CD4-positive, alpha-beta T cell treated with Interleukin-6 for 4 hours (primary cell): ENCODE measurements at places on chromosomes 7 and 10.

GRCh38 chr10:94344522-94345122, 18.1 kb downstream of the NOC3L start:
- DNase-seq, result no peak

- no peak for DNase-seq
Observed at GRCh38 chr7:124781907-124782734, 16.5 kb upstream of the GPR37 start.

DNA sequence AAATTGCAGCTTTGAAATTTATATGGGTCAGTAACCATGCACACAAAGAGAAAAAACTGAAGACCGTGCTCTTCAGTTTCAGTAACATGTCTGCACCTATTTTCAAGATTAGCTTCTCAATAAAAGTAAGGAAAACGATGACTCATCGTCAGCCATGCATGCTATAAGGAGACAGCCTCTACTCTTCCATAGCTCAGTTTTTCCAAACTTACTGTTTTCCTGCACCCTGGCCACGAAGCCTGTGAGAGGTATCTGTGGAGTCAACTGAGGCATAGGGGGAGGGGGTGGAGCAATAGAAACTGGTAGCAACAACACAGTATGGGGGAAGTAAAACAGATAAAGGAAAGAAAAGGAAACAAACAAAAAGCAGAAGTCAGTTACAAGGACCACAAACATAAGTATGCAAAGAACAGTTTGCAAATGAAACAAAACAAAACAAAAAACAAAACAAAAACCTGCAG, 58.0 kb downstream of the PDSS1 start:
- no peak for DNase-seq

- no peak for DNase-seq
Observed at GRCh38 chr7:81816312-81816711, 46.5 kb upstream of the HGF start.

- no peak for DNase-seq
Observed at GRCh38 chr10:44417761-44418160, 32.9 kb upstream of the CXCL12 start.

GRCh38 chr7:130297628-130298543, 4.9 kb downstream of the CPA4 start:
- DNase-seq, result no peak

DNA sequence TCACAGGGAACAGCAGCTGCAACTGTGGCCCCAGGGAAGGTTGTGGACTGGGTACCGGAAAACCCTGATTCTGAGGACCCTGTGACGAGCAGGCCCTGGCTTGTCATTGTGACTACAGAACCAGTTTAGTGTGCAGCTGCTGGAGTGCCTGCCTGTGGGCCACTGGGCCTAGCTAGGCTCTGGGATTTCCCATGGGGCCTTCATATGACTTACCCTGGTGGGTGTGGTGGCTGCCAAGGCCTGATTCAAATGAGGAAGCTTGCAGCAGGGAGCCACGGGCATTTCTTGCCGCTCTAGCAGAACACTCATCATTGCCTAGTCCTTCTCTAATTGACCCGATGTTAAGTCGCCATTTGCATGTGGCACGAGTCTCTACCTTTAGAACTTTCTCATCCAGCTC, 14.7 kb upstream of the CAMK2G start:
- no peak for DNase-seq

DNA sequence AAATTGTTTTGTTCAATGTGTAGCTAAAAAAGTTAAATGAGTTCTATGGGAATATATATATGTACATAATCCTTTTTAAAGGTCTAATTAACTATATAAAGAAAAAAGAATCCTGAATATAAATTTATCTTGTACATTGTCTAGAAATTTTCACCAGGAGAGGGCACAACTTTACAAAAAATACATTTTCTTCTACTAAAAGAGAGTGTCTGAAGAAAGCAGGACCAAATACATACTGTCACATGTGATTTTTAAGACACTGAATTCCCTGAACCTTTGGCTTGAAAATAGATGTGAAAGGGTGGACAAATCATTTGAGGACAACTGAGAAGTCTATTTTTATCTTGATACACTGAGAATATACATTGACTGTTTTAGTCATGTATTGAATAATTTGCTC, 204.3 kb downstream of the DGKB start:
- DNase-seq, result no peak

DNA sequence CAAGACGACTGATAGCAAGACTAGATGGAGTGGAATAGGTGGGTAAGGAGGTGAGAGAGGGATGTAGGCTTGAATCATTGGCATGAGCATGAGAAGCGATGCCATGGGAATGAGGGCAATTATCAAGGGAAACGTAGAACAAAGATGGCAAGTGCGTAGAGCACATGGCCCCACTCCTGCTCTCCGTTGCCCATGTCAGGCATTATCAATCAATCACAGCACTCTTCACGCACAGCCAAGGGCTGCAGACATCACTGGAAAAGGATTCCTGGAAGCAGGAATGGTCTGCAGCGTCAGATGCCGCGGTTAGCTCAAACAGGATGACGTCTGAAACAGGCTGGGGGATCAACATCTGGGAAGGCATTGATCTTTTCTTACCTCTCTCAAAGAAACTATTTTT, 25.6 kb upstream of the GALNTL5 start:
- no peak for DNase-seq

DNA sequence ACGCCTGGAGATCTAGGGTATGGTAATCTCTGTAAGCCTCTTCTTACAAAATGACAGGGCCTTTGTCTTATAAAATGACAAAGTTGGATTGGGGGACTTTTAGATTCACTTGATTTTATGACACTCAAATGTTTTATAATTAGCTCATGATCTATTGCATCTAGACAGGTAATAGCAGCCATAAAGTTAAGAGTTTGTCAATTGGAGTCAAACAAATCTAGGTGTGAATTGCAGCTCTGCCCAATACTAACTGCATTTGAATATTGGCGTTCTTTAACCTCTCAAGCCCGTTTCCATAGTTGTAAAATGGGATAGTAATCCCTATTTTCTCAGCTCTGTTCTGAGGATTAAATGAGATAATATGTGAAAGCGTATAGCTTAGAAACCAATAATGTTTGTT, 14.1 kb upstream of the MRC1 start:
- no peak for DNase-seq

DNA sequence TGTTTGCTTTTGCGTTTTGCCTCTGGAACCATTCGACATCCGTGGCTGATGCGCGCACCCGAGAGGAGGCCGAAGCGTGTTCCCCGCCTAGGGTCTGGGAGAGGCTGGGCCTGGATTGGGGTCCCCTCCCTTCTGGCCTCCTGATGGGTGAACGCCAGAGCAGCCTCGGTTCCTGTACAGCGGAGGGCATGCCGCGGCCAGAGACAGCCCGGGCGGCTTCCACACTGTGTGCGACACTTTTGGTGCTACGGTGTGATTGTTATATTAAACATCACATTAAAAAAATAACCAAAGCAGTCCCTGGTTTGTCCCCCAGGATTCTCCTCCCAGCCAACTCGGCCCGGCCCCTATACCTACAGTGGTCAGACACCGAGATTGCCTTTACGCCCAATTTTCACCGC, 3.7 kb upstream of the HOXA7 start:
- DNase-seq, result peak; percentile 34

- DNase-seq, result no peak
Observed at GRCh38 chr10:124267911-124268549, 150.7 kb downstream of the OAT start.

- no peak for DNase-seq
Observed at GRCh38 chr10:35794703-35795102, 152.6 kb upstream of the FZD8 start.

DNA sequence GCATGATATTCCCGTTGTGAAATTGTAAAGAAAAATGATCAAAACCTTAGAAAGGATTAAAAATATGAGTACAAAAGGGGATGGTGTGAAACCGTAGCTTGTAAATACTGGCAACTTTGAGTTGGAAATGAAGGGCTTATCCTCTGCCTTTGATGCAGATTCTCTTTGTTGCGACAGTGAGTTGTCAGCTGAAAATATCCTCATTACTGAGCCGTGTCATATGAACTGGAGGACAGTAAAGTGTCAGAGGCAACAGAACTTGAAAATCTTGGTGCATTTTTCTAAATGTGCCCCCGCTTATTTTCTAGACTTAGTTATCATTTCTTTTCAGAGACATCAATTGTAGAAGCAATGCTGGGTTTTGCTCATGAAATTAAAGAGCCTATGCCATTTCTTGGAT, 170.5 kb upstream of the NPS start:
- DNase-seq, result no peak

- DNase-seq, result no peak
Observed at GRCh38 chr10:89119651-89120050, 87.5 kb downstream of the CH25H start.

- no peak for DNase-seq
Observed at GRCh38 chr10:86193841-86194240, 172.8 kb downstream of the GRID1 start.

DNA sequence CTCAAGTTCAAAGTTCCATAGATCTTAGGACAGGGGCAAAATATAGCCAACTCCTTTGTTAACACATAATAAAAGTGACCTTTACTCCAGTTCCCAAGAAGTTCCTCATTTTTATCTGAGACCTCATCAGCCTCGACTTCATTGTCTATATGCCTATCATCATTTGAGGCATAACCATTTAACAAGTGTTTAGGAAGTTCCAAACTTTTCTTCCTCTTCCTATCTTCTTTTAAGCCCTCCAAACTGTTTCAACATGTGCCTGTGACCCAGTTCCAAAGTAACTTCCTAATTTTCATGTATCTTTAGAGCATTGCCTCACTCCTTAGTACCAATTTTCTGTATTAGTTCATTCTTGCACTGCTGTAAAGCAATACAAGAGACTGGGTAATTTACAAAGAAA, 569.1 kb downstream of the ANKRD7 start:
- DNase-seq, result no peak

- DNase-seq, result no peak
Observed at GRCh38 chr7:141039376-141039775, 24.6 kb upstream of the MRPS33 start.

GRCh38 chr10:101061624-101062231, at the start of gene KAZALD1:
Gene KAZALD1 (plus strand): TSS chr10:101061989. CDS start chr10:101062593, 604 bp downstream.
- no peak for DNase-seq

DNA sequence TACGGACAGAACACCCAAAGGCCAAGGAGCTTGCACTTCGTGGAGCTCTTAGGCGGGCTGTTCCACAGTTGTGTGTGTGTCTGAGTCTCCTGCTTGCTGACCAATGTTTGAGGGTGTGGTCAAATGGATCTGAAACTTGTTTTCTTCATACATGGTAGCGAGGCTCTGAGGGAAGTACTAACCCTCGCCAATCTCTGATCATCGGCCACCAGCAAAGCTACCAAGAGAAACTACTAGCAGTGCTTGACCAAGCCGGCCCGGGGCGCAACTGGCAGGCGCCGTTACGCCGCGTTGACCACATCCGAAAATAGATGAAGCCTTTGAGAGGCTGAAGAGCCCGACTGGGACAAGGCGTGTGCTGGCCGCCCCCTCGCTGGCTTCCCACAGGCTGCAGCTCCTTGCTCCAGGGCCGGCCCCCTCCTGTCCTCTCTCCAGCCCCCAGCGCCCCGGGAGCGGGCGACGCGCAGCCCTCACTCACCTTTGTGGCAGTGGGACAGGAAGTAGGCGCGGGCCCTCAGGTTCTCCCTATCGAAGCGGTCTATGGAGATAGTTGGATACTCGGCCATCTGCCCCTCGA, 384 bp downstream of the DCLRE1C start:
- DNase-seq, result no peak

DNA sequence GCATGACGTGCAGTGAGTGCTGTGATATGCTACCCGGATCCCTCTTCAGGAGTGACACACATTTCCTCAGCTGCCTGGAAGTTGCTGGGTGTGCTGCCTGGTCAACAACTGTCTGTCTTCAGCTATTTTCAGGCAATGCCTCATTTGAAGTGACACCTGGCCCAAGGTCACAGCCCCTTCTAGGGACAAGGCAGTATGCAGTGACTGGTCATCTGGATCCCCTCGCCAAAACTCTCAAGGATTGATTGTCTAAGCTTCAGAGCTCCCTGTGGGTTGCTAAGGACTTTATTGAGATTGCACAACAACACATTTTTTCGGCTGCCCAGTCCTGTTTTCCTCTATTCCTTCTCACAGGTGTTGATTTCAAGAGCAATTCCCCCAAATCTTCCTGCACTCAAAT, 108.8 kb downstream of the GNAI1 start:
- no peak for DNase-seq

DNA sequence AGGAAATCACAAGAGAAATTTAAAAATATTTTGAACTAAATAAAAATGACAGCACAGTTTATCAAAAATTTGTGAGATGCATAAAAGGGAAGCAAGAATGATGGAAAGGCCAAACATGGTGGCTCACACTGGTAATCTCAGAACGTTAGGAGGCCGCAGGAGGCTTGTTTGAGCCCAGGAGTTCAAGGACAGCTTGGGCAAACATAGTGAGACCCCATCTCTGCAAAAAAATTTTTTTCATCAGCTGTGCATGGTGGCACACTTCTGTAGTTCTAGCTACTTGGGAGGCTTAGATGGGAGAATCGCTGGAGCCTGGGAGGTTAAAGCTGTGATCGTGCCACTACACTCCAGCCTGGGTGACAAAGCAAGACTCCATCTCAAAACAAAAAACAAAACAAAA, 54.5 kb upstream of the PTPRN2 start:
- DNase-seq, result no peak

DNA sequence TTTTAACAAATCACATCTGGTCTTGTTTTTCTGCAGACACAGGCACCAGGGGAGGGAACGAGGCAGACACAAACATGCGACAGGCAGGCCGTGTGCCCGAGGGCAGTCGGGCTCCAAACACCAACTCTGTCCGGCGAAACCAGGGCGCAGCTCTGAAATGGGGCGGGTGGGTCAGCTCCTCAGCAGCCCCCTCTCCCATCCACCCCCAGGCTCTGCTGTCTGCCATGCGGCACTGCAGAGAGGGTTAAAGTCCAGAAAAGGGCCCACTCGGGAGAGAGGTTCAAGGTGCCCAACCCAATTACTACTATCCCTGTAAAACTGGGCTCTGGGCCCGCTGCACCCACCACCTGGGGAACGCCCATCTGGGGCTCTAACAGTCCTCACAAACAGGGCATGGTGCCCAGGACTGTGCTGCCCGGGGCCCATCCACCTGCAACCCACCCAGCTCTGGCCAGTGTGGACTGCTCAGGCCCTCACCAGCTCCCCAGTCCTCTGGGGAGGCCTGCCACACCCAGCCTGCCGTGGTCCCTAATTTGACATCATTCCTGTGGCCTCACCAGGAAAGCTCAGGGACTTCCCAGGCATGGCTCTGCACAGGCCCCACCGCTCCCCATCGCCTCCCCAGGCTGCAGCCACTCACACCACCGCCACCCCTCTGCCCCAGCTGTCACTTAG, 18.7 kb downstream of the YKT6 start:
- DNase-seq, result no peak

- DNase-seq, result no peak
Observed at GRCh38 chr10:66737241-66737640, 188.6 kb upstream of the LRRTM3 start.

GRCh38 chr10:125340903-125341302, 180.5 kb upstream of the CTBP2 start:
- DNase-seq, result no peak

DNA sequence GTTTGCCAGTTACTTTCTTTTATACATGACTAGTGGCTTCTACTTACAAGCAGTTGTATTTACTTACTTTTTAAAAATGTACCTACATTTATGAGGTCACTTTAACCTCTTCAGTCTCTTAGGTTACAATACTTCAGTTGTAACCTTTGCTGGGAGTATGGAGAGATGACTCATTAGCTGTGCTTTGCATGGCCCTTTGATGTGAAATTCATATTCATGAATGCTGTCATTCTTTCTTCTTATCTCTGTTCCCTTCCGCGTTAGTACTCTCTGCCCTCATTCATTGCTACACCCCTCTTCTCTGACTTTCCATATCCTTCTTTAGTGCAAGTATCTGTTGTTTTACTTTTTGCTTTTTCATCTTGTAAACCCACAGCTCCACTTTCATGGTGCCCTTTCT, 164.3 kb downstream of the BMPER start:
- no peak for DNase-seq
